ENCODE measurements at places on chromosomes 1 and 21. TPM values are rescaled to one million over a fixed set of nuclear protein-coding genes. Genes with fewer than 3 reads are reported as not detected.

DNA sequence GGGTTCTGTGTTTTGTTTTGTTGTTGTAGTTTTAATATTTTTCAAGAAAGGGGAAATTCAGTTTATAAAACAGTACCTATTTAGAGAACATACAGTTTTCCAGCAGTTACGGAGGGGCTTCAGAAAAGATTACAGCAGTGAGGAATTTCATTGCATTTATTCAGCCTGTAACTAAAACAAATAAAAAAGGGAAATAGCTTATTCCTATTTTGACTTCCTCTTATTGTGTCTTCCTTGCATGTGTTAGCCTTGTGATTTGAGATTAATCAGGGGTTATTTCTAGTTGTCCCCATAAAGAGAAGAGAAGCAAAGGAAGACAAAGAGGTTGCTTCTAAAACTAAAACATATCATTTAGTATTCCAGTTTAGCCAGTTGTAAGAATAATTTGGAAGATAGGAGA lies 35.0 kb downstream of the CTTNBP2NL start:
- DNase-seq: no peak

The TMEM200B gene
- not detected for total RNA-seq

GRCh38 chr1:58586271-58586670 lies 9.2 kb upstream of the TACSTD2 start:
- no peak for DNase-seq

- no peak for DNase-seq
Measured at GRCh38 chr1:64623750-64624191, 121.1 kb upstream of the RAVER2 start.

The PADI4 gene
- 0.13 TPM for total RNA-seq

DNA sequence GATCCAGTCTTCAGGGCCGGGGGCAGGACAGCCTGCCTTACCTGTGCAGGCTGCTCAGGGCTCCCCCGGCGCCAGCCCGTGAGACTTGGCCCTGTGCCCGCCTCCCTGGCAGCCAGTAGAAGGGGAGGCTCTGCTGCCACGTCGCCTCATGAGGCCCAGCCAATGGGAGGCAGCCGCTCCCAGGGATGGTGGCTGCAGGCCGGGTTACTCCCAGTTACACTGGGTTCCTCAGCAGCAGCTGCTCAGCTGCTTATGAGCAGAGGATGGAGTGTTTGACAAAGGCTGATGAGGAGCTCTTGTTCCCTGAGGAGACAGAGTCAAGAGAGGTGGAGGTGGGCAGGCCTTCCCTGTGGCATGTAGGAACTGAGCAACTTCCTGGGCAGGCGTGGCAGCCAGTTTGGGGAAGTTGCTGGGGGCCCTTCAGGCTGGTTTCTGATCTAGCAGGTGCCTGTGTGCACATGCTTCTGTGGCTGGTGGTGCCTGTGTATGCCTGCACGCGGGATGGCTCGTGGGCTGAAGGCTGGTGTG lies 5.5 kb downstream of the MFSD2A start:
- peak; percentile 58 for DNase-seq

- no peak for DNase-seq
Measured at GRCh38 chr1:62794053-62794452, 10.1 kb downstream of the ATG4C start.

- no peak for DNase-seq
Measured at GRCh38 chr1:3453891-3454810, at the start of gene ARHGEF16. ARHGEF16 (plus strand) TSS chr1:3454665; CDS start chr1:3463085, 8,420 bp downstream.

The KCTD3 gene
- 11.4 TPM for total RNA-seq

GRCh38 chr1:1219341-1219740 lies 5.4 kb upstream of the TNFRSF4 start:
- DNase-seq: no peak

- DNase-seq: peak; percentile 77
Measured at GRCh38 chr1:31476891-31477846, 64.2 kb downstream of the SERINC2 start.

- DNase-seq: no peak
Measured at GRCh38 chr1:239570878-239571277, 184.5 kb downstream of the CHRM3 start.

GRCh38 chr1:9275161-9275560 lies 17.5 kb upstream of the SPSB1 start:
- DNase-seq: no peak

- no peak for DNase-seq
Measured at GRCh38 chr1:31752258-31752657, 11.9 kb downstream of the ADGRB2 start.

GRCh38 chr1:92587445-92587844 lies 100.7 kb upstream of the GFI1 start:
- DNase-seq: peak; percentile 31

DNA sequence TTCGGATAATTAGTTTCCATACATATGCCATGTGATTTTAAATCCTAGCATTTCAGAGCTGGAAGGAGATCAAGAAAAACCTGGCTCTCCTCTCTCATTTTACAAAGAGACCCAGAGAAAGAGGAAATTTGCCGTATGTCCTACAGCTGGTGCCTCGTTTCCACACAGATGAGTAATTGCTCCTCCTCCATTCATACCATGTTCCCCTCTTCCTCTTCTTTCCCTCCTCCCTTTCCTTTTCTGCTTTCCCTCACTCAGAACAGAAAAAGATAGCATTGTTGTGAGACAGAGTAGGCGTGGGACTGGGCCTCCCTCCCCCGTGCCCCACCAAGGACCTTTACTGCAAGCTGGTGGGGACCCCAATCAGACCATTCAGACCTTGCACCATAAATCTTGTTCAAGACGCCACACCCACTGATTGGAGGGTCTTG lies 13.7 kb upstream of the SLC44A3 start:
- no peak for DNase-seq

The NMNAT2 gene
- total RNA-seq: 0.45 TPM

- DNase-seq: no peak
Measured at GRCh38 chr1:182556279-182556678, 32.8 kb downstream of the RNASEL start.

Data from GM12878 (cell line).